ENCODE measurements at places on chromosomes 13 and 19. TPM values are rescaled to one million over a fixed set of nuclear protein-coding genes. Genes with fewer than 3 reads are reported as not detected.

GRCh38 chr19:39133431-39134270, 8.1 kb downstream of the PAK4 start:
- peaks cover 11% of the 10 kb centered on the region for H3K4me1 ChIP-seq
- DNase-seq = no peak
- no peak overlapping the region for H3K27ac ChIP-seq
- H3K4me3 ChIP-seq = no peak overlapping the region
- H3K27me3 ChIP-seq = no peaks in the 10 kb centered on the region

The PRR22 gene
- total RNA-seq = 2.3 TPM

The COX7A1 gene
- 1,648 TPM for total RNA-seq

- no peaks in the 10 kb centered on the region for H3K36me3 ChIP-seq
- no peak overlapping the region for H3K4me3 ChIP-seq
- peaks cover 2% of the 10 kb centered on the region for H3K4me1 ChIP-seq
- no peak for DNase-seq
Measured at GRCh38 chr13:109719962-109720646, 66.3 kb downstream of the IRS2 start.

DNA sequence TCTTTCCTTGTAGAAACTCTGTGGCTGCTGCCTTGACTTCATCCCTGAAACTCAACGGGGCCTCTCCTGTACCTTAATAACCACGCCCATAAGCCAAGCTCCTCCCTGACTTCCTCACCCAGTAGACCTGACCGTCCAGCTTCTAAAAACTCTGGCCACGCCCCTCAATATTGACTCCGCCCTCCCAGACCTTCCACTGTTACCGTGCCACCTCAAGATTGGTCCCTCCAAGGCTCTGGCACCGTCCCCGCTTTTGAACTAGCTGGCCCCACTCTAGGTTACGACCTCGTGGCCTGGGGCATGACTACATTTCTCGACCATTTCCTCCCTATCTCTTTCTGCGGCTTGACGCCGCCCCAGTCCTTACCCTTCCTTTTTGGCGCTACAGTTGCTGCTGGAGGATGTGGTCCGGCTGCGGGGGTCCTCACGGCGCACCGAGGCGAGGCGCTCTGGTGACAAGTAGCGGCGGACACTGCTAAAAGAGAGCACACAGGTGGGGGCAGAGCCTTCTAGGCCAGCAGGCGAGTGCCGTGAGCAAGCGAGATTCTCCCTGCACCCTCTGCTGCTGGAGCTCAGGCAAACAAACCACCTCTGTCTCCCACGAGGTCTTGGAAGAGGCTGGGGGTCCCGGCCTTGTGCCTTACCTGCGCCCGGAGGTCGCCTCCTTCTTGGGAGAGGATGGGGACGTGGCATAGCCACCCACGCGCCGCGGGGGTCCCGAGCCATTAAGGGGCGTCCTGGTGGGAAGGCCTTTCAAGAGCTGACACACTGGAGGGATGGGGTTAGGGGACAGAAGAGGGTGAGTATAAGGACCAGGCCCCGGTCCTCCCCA, 2.3 kb upstream of the EML2 start:
- DNase-seq = peak; percentile 82
- H3K27ac ChIP-seq = peak overlapping the region; percentile 72
- peak overlapping the region; percentile 53 for H3K4me3 ChIP-seq
- no peaks in the 10 kb centered on the region for H3K27me3 ChIP-seq

The PSG4 gene
- total RNA-seq = not detected

- no peaks in the 10 kb centered on the region for H3K4me1 ChIP-seq
- H3K4me3 ChIP-seq = no peak overlapping the region
- no peaks in the 10 kb centered on the region for H3K27me3 ChIP-seq
- DNase-seq = no peak
- H3K27ac ChIP-seq = no peak overlapping the region
- H3K36me3 ChIP-seq = no peaks in the 10 kb centered on the region
Measured at GRCh38 chr13:22047785-22048104, 376.9 kb downstream of the FGF9 start.

- H3K27ac ChIP-seq = peak overlapping the region; percentile 74
- peak overlapping the region; percentile 67 for H3K4me3 ChIP-seq
- peak; percentile 51 for DNase-seq
- no peaks in the 10 kb centered on the region for H3K36me3 ChIP-seq
- no peaks in the 10 kb centered on the region for H3K27me3 ChIP-seq
- peaks cover 17% of the 10 kb centered on the region for H3K4me1 ChIP-seq
Measured at GRCh38 chr19:2579678-2580280, 103.9 kb downstream of the GADD45B start.

DNA sequence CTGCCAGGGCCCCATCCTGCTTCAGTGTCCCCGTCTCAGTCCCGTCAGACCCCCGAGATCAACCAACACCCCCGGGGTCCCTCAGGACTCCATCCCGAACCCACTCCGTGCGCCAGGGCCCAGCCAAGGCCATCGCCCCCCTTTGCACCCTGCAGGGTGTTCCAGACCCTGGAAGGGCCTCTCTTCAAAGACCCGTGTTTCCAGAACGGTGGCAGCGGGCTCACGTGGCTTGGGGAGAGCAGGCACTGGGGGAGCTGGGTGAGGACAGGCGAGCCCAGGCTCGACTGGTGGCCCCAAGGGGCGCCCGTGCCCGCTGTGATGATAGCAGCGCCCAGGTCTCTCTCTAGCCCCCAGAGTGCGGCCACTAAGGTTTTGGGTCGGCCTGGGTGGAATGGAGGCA, 1.4 kb downstream of the KASH5 start:
- H3K27ac ChIP-seq = no peak overlapping the region
- H3K4me3 ChIP-seq = no peak overlapping the region
- peaks cover 6% of the 10 kb centered on the region for H3K27me3 ChIP-seq
- no peak for DNase-seq
- H3K36me3 ChIP-seq = no peaks in the 10 kb centered on the region
- no peaks in the 10 kb centered on the region for H3K4me1 ChIP-seq

The MCEMP1 gene
- 0.54 TPM for total RNA-seq

The SULT2A1 gene
- not detected for total RNA-seq

DNA sequence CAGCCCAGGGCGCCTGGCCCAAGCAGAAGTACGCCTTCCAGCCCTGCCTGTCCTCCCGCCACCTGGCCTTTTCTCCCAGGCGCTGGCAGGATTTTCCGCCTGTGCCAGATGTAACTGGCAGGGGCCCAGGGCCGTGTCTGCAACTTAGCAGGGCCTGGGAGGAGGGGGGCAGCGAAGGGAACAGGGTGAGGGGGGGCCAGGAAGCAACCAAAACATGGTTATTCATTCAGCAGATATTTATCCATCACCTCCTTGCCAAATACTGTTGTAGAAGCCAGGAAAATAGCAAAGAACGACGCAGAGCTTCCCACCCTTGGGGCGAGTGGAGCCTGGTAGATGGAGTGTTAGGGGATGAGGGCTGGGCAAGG, 5.6 kb downstream of the TLE6 start:
- H3K4me1 ChIP-seq = peaks cover 9% of the 10 kb centered on the region
- H3K27me3 ChIP-seq = no peaks in the 10 kb centered on the region
- DNase-seq = peak; percentile 86
- no peaks in the 10 kb centered on the region for H3K36me3 ChIP-seq
- H3K4me3 ChIP-seq = no peak overlapping the region
- peak overlapping the region; percentile 63 for H3K27ac ChIP-seq

- H3K27ac ChIP-seq = no peak overlapping the region
- H3K4me3 ChIP-seq = no peak overlapping the region
- DNase-seq = no peak
- H3K4me1 ChIP-seq = no peaks in the 10 kb centered on the region
Measured at GRCh38 chr13:80408270-80408669, 67.3 kb upstream of the SPRY2 start.

The SHC2 gene
- 4.5 TPM for total RNA-seq

GRCh38 chr13:79307866-79308298, 98.2 kb downstream of the RBM26 start:
- DNase-seq = no peak
- no peaks in the 10 kb centered on the region for H3K27me3 ChIP-seq
- H3K4me1 ChIP-seq = peaks cover 6% of the 10 kb centered on the region
- H3K36me3 ChIP-seq = no peaks in the 10 kb centered on the region
- no peak overlapping the region for H3K4me3 ChIP-seq
- H3K27ac ChIP-seq = no peak overlapping the region

- peak overlapping the region; percentile 79 for H3K4me3 ChIP-seq
- DNase-seq = peak; percentile 74
- H3K4me1 ChIP-seq = peaks cover 21% of the 10 kb centered on the region
- H3K27ac ChIP-seq = no peak overlapping the region
- H3K36me3 ChIP-seq = no peaks in the 10 kb centered on the region
Measured at GRCh38 chr19:45496349-45496953, 396 bp downstream of the RTN2 start.

DNA sequence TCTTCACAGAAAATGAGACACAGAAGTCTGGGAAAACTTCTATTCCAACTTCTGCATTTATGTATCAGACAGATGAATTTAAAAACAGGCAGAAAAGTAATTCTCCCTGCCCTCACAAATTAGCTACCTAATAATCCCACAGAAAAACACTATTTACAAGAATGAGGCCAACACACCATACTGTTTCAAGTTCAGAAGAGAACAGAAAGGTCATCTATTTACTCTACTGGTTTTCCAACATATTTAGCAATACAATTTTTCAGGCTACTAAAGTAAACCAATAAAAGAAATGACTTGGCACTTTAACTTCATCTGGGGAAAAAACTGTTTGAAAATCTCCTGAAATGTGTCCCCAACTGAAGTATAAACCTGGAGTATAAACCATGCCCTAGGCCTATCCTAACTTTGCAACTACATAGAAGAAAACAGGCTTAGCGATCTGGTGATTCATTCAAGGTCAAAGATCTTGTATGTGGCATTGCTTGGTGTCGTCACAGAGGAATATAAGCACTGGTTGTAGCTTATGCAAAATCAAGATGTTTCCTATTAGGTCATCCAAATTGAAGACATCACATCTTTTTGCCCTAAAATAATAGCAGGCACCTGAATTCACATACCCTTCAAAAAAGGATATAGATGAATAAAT, 20.1 kb upstream of the EBPL start:
- H3K36me3 ChIP-seq = peaks cover 57% of the 10 kb centered on the region
- H3K4me1 ChIP-seq = no peaks in the 10 kb centered on the region
- no peak overlapping the region for H3K4me3 ChIP-seq
- DNase-seq = no peak

DNA sequence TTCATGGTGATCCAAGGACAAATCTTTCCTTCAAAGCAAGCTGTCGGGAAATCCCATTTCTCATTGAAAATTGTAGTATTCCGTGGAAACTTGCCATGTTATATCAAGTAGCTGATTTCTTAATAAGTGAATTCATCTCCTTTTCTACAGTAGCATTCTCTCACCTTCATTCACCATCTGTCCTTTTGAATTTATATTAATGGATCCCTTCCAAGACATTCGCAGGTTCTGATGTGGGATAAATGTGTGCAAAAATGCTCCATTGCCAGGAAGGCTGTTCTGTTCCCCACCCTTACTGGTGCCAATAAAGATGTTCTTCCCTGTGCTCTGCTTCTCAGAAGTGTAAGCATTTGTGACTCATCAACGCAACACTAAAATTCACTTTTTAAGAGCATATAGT, 36.2 kb downstream of the AMER2 start:
- no peak for DNase-seq
- no peaks in the 10 kb centered on the region for H3K27me3 ChIP-seq
- no peak overlapping the region for H3K27ac ChIP-seq
- H3K4me1 ChIP-seq = no peaks in the 10 kb centered on the region
- no peak overlapping the region for H3K4me3 ChIP-seq
- H3K36me3 ChIP-seq = no peaks in the 10 kb centered on the region

DNA sequence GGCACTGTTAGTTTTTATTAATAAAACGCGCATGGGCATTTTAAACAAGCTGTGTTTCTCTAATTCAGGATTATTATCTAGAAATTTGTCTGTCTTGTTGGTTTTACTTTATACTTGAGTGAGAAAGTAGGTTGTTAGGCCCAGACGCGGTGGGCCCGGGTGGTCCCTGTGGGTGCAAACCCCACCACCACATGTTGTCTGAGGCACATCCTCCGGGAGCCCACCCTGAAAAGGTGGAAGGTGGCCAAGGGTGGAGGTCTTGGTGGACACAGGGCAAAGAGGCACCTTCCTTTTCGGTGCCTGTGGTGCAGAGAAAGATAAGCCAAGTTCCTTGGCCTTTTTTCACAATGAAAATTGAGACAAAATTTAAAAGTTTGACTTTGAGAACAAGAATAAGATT, 16.6 kb downstream of the ATP4B start:
- no peak overlapping the region for H3K27ac ChIP-seq
- no peaks in the 10 kb centered on the region for H3K4me1 ChIP-seq
- DNase-seq = no peak
- no peak overlapping the region for H3K4me3 ChIP-seq

The POU4F1 gene
- total RNA-seq = 0.22 TPM

DNA sequence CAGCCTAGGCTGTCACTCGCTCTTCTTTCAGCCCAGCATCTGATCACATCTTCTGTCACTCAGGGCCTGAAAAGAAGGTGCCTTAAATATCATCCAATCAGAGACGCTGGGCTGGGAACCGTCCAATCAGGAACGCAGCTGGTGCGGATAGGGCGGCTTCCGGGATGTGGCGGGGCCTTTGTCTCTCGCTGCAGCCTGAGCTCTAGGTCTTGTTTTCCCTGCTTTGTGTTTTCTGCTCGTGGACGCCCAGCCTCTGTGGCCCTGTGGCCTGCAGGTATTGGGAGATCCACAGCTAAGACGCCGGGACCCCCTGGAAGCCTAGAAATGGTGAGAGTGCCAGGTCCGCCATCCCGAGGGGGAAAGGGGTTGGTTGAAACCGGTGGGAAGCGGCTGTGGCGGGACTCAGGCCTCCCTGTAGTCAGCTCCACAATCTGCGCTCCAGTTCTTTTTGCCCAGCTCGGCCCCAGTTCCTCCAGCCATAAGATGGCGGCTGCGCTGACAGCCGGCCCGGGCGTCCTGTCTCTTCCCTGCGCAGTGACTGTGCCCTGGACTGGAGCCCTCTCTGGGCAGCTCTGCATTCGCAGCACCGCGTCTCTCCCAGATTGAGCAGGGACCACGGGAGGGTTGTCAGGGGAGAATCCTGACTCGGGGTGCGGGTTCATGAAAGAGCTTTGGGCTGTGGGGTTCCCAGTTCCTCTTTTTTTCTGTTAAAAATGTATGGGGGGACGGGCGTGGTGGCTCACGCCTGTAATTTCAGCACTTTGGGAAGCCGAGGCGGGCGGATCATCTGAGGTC, at the start of gene ZNF85:
TSS of gene ZNF85 (plus strand) at position 175 of the 795 bp plus-strand sequence. CDS start at position 325, 150 bp downstream.
- DNase-seq = peak; percentile 89
- H3K27ac ChIP-seq = peak within 1 kb of the TSS; percentile 67
- H3K4me3 ChIP-seq = peak within 1 kb of the TSS; percentile 74
- H3K36me3 ChIP-seq = no peaks in the 10 kb centered on the region
- H3K4me1 ChIP-seq = no peaks in the 10 kb centered on the region

- DNase-seq = no peak
- no peaks in the 10 kb centered on the region for H3K36me3 ChIP-seq
- no peaks in the 10 kb centered on the region for H3K27me3 ChIP-seq
- peaks cover 8% of the 10 kb centered on the region for H3K4me1 ChIP-seq
Measured at GRCh38 chr13:113393226-113393562, 29.3 kb upstream of the GRTP1 start.

DNA sequence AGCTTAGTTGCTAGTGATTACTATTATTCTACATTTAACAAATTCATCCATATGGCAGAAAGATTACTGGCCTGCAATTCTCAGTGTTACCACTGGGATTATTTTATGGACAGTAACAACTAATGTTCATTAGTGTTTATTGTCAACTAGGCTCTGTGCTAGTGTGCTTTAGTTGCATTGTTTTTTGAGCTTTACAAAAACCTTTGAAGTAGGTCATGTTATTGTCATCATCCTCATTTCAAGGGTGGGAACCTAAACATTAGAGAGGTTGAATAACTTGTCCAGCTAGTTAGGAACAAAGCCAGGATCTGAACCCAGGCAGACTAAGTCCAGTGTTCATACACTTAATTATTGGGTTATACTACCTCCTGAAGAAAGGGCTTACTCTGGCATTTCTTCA, 27.8 kb upstream of the TDRD3 start:
- DNase-seq = no peak
- H3K4me3 ChIP-seq = no peak overlapping the region
- peaks cover 2% of the 10 kb centered on the region for H3K27me3 ChIP-seq
- H3K4me1 ChIP-seq = no peaks in the 10 kb centered on the region
